Stimulated activated CD4-positive, alpha-beta T cell treated with anti-CD3 and anti-CD28 coated beads, Interleukin-15, amount 100 ng/mL, for 1 hour (primary cell): ENCODE measurements at places on chromosomes 7 and 10.
A peak's percentile ranks its signal among the peaks of the same experiment; 100 is the strongest.

DNA sequence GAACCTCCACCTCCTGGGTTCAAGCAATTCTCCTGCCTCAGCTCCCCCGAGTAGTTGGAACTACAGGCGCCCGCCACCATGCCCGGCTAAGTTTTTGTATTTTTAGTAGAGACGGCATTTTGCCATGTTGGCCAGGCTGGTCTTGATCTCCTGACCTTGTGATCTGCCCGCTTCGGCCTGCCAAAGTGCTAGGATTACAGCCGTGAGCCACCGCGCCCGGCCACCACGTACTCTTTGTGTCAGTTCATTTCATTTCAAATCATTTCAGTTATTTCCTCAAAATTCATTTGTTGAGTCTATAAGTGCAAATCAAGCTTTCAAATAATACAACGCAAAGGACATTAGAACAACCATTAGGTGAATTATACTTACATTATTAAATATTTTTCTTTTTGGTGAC lies 943.8 kb downstream of the TYW1 start:
- no peak for DNase-seq

- no peak for DNase-seq
Measured at GRCh38 chr10:118340486-118340885, 1.6 kb downstream of the FAM204A start.

DNA sequence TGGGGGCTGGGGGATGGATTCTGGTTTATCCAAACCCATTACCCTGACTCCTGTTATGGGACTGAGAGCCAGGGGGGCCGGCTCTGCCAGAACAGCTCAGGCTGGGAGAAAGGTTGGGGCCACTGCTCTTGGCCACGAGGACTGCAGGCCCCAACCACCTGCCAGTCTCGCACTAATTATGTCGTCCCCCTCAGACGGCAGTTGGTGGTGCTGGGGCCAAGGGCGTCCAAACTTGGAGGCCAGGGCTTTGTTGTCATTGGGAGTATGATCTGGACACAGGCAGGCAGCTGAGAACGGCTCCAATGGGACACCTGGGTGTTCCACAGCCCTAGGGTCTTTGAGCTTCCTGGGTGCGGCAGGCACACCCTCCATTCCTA lies 34.7 kb downstream of the DRGX start:
- no peak for DNase-seq

DNA sequence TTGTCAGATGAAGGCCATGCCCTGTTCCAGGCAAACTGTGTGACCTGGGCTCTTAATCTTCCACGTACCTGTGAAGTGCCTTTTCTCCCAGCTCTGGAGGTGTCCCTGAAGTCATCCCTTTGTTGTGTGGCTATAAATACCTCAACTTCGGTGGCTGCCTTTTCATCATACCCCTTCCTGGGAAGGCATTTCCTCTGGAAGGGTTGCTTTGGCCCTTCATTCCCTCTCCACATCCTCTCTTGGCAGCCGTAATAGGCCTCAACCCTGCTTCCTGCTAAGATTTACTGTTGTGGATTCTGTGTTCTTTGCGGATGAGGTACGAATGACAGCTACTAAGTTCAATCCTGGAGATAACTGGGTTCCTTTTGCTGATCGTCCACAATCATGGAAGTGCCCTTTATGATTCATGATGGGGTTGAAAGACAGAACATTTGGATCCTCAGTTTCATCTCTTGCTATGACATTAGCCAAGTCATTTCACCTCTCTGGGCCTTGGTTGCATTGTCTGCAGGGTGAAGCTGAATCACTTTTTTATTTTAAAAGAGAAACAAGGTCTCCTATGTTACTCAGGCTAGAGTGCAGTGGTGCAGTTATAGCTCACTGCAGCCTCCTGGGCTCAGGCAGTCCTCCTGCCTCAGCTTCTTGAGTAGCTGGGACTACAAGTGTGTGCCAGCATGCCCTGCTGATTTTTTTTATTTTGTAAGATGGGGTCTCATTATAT lies 23.6 kb downstream of the FKBP6 start:
- DNase-seq = no peak

- no peak for DNase-seq
Measured at GRCh38 chr7:64875658-64876406, 27.2 kb upstream of the ZNF273 start.

DNA sequence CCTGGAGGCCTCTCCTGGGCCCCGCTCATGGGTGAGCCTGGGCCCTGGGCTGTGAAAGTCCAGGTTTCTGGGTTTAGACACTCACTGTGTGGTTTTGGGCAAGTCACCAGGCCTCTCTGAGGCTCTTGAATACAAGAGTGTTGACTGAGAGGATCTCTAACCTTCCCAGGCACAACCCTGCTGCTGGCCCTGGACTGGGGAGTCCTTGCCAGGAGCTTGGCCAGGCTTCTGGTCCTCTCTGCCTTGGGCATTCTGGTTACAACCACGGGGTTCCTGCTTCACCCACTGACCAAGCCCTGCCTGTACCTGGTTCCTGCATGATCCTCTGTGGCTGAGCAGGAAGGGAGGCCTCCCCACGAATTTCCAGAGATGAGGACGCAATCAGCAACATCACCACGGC lies 63.6 kb upstream of the COL13A1 start:
- DNase-seq = no peak

GRCh38 chr10:90857635-90858460 lies at the start of gene HTR7:
Gene HTR7 (minus strand): TSS chr10:90858039. CDS start chr10:90857671, 368 bp downstream.
- DNase-seq = peak; percentile 54

DNA sequence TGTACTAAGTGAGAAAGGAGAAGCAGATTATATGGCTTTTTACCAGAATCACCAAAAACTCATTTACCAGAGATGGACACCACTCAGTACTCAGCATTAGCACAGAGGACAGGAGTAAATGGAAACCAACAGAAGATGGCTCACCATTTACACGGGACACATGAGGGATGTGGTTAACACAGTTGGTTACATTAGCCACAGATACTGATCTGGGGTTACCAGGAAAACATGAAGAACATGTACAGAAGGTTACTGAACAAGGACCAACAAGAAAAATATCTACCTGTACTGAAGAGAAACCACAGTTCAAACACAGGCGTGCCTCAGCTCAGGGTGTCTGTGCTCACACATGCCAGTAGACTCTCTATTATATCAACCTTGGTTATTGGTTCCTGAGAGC lies 1285.8 kb upstream of the SORCS1 start:
- DNase-seq = no peak

DNA sequence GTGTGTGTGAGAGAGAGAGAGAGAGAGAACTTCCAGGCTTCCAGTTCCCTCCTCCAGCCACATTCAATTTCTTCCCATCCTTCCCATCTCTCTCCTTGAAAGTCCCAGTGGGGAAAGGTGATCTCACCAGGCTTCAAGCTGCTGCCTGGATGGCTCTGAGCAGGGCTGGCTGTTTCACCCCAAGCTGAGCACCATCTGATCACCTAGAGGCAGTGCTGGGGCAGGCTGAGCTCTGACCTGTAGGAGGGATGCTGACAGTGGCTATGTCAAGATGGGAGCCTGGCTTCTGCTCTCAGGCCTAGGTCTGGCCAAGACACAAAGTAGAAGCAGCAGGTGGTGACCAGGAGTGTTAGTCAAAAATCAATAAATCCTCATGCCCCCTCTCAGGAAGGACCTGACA lies 370.8 kb downstream of the PLXNA4 start:
- DNase-seq = no peak

- DNase-seq = no peak
Measured at GRCh38 chr10:44125879-44126278, 259.0 kb downstream of the CXCL12 start.

- DNase-seq = no peak
Measured at GRCh38 chr10:126564326-126564888, 106.1 kb downstream of the C10orf90 start.

GRCh38 chr7:105298439-105298894 lies 90.3 kb downstream of the SRPK2 start:
- no peak for DNase-seq

DNA sequence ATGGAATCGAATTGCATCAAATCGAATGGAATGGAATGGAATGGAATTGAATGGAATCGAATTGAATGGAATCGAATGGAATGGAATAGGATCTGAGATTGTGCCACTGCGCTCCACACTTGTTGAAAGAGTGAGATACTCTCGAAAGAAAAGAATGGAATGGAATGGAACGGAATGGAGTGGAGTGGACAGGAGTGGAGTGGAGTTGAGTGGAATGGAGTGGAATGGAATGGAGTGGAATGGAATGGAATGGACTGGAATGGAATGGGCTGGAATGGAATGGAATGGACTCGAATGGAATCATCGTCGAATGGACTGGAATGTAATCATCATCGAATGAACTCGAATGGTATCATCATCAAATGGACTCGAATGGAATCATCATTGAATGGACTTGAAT lies 38.0 kb downstream of the ZNF716 start:
- no peak for DNase-seq

GRCh38 chr7:54897891-54898290 lies 120.9 kb upstream of the EGFR start:
- no peak for DNase-seq
